Activated naive CD4-positive, alpha-beta T cell treated with anti-CD3 and anti-CD28 coated beads, Interleukin-2, amount 50 U/mL, for 72 hours (primary cell): ENCODE measurements at places on chromosomes 12 and 14. TPM values are rescaled to one million over a fixed set of nuclear protein-coding genes. Genes with fewer than 3 reads are reported as not detected.

Gene ARMH4
- total RNA-seq = 0.14 TPM

Gene RFLNA
- not detected for total RNA-seq

Gene SLC15A4
- total RNA-seq = 28.8 TPM

Gene PLD4
- 0.04 TPM for total RNA-seq

Gene NOVA1
- total RNA-seq = not detected

Gene TMEM119
- not detected for total RNA-seq

Gene DNAH10
- total RNA-seq = 0.27 TPM

Gene TMPRSS12
- not detected for total RNA-seq

Gene CABP1
- not detected for total RNA-seq

Gene DENND5B
- 0.10 TPM for total RNA-seq

Gene DEGS2
- total RNA-seq = 3.2 TPM

Gene ENTPD5
- total RNA-seq = 14.4 TPM

Gene EVL
- 426 TPM for total RNA-seq

Gene ZC2HC1C
- 1.8 TPM for total RNA-seq

Gene KCNJ8
- total RNA-seq = not detected

Gene LRRC43
- 0.47 TPM for total RNA-seq

Gene MOK
- 9.1 TPM for total RNA-seq

Gene DCAF5
- 37.2 TPM for total RNA-seq

Gene MGST1
- total RNA-seq = not detected

Gene KRT75
- not detected for total RNA-seq

Gene SPTSSA
- 10.7 TPM for total RNA-seq

Gene MCRS1
- total RNA-seq = 70.5 TPM

Gene BIN2
- 33.8 TPM for total RNA-seq

Gene CLEC1B
- total RNA-seq = not detected

Gene KLC1
- total RNA-seq = 114 TPM

Gene FOXM1
- total RNA-seq = 112 TPM

Gene SLC6A15
- not detected for total RNA-seq

Gene DAO
- not detected for total RNA-seq

Gene WIF1
- total RNA-seq = not detected

Gene CAPS2
- 4.6 TPM for total RNA-seq

Gene HOXC9
- not detected for total RNA-seq
